Type B pancreatic cell (in vitro differentiated cells): ENCODE measurements at places on chromosomes 16 and 17.

DNA sequence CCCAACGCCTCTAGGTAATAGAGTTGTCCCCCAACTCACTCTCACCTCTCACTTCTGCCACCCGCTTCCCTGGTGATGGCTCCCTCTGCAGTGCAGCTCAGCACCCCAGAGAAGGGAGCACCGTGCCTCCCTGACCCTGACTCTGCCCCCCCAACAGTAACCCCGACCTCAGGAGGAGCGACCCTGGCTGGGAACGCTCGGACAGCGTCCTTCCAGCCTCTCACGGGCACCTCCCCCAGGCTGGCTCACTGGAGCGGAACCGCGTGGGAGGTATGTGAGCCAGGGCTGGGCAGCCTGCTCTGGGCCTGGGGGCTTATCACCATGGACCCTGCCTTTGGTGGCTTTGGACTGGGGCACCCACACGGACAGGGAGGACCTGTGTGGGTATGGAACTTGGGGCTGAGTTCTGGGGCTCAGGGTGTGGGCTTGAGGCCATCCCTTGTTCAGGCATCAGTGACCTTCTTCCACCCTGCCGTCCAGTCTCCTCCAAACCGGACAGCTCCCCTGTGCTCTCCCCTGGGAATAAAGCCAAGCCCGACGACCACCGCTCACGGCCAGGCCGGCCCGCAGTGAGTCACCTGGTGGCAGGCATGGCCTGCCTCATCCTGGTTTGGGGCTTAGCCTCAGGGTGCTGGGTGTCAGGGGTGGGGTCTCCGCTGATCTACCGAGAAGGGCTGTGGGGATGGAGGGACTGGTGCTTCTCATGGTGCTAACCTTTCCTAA is 6.7 kb upstream of the C17orf107 start:
- no peaks in the 10 kb centered on the region for H3K27me3 ChIP-seq
- no peak for DNase-seq
- H3K36me3 ChIP-seq: peaks cover 5% of the 10 kb centered on the region
- no peaks in the 10 kb centered on the region for H3K4me1 ChIP-seq
- H3K4me3 ChIP-seq: no peak overlapping the region

DNA sequence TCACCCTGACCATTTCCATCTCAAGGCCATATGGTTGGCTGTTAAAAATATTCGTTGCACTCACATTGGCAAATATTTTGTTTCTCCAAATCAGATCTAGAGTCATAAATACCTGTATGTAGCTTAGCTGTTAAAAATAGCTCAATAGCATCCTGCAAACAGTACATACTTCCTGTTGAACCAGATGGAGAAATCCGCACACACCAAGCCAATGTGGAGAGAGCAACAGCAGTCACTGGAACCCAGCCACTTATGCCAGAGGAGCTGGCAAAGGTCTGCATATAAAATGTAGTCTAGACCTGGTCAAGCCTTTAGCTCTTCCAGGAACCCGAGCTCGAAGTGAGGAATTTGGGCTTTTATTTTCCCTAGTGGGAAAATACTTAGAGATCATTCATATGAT is 146.4 kb upstream of the KCNJ16 start:
- H3K36me3 ChIP-seq: no peaks in the 10 kb centered on the region
- no peak overlapping the region for H3K27ac ChIP-seq
- no peak overlapping the region for H3K4me3 ChIP-seq
- DNase-seq: no peak
- H3K4me1 ChIP-seq: no peaks in the 10 kb centered on the region

- H3K4me1 ChIP-seq: no peaks in the 10 kb centered on the region
- no peak overlapping the region for H3K27ac ChIP-seq
- no peak for DNase-seq
These were observed 528.2 kb upstream of the RBFOX1 start for GRCh38 chr16:6804461-6804860.

DNA sequence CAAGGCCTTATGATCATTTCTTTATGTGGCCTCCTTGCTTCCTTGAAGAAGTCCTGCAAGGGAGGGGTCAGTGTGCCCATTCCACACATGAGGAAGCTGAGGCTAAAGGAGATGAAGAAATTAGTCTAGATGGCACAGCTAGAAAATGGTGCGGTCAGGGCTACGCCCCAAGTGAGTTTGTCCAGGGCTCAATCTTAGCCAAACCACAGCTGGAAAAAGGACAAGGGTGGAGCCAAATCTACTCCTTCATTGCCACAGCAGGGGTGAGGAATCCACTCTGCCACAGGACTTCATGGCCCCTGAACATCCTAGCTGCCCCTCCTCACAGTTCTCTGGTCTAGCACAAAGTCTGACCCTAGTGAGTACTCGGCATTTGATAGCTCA is 16.2 kb downstream of the BEAN1 start:
- peaks cover 55% of the 10 kb centered on the region for H3K27me3 ChIP-seq
- H3K36me3 ChIP-seq: no peaks in the 10 kb centered on the region
- H3K4me3 ChIP-seq: no peak overlapping the region

- H3K36me3 ChIP-seq: no peaks in the 10 kb centered on the region
- H3K4me3 ChIP-seq: no peak overlapping the region
- H3K27me3 ChIP-seq: peaks cover 26% of the 10 kb centered on the region
- H3K27ac ChIP-seq: peak overlapping the region; percentile 21
- peaks cover 20% of the 10 kb centered on the region for H3K4me1 ChIP-seq
- no peak for DNase-seq
These were observed 132.1 kb downstream of the LAT start for GRCh38 chr16:29116980-29117379.

DNA sequence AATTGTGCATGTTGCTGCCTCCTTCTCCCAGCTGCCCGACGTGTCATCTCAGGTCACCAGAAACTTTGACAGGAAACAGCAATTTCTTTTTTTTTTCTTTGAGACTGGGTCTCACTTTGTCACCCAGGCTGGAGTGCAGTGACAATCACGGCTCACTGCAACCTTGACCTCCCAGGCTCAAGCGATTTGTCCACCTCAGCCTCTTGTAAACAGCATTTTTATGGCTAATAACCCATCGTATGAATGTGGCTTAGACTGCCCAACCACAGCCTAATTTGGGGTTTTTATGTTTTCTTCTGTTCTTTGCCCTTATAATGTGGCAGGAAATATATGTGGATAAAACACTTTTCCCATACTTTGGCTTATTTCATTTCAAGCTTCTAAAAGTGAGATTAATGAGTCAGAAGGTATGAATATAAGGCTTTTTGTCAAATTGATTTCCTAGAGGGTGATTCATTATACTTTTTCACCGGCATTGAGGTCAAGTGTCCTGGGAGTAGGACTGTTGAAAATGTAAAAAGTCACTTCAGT is 31.0 kb upstream of the SLC5A10 start:
- H3K4me1 ChIP-seq: peaks cover 24% of the 10 kb centered on the region
- no peak overlapping the region for H3K27ac ChIP-seq
- H3K27me3 ChIP-seq: no peaks in the 10 kb centered on the region
- no peak for DNase-seq
- H3K36me3 ChIP-seq: peaks cover 40% of the 10 kb centered on the region

DNA sequence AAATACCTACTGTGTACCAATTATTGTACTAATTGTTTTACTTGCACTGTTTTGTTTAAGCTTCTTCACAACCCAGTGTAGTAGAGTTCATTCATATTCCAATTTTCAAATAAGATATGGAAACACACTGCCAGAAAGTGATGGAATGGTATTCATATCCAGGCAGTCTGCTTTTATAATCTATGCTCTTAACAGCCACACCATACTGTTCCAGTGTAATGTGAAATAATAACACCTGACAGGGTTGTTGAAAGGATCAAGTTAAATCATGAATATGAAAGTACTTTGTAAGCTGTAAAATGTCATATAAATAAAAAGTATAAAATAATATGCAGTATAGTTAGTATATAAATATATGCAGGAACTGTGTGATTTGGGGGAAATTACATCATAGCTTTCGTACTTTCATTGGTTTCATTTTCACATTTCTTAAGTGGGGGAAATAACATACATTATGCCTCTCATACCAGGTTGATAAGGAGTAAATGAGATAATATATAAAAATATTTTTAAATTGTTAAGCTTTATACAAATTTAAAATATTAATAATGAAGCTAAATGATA is 230.8 kb downstream of the TANC2 start:
- H3K27ac ChIP-seq: no peak overlapping the region
- DNase-seq: no peak
- H3K4me1 ChIP-seq: no peaks in the 10 kb centered on the region

- H3K4me3 ChIP-seq: no peak overlapping the region
- DNase-seq: no peak
- H3K36me3 ChIP-seq: no peaks in the 10 kb centered on the region
- no peak overlapping the region for H3K27ac ChIP-seq
- no peaks in the 10 kb centered on the region for H3K4me1 ChIP-seq
These were observed 17.3 kb upstream of the MYO1D start for GRCh38 chr17:32894245-32894644.

- peaks cover 21% of the 10 kb centered on the region for H3K4me1 ChIP-seq
- no peak for DNase-seq
- H3K27ac ChIP-seq: no peak overlapping the region
- peaks cover 12% of the 10 kb centered on the region for H3K27me3 ChIP-seq
- H3K36me3 ChIP-seq: no peaks in the 10 kb centered on the region
These were observed 20.1 kb downstream of the EPOP start for GRCh38 chr17:38654411-38655398.

DNA sequence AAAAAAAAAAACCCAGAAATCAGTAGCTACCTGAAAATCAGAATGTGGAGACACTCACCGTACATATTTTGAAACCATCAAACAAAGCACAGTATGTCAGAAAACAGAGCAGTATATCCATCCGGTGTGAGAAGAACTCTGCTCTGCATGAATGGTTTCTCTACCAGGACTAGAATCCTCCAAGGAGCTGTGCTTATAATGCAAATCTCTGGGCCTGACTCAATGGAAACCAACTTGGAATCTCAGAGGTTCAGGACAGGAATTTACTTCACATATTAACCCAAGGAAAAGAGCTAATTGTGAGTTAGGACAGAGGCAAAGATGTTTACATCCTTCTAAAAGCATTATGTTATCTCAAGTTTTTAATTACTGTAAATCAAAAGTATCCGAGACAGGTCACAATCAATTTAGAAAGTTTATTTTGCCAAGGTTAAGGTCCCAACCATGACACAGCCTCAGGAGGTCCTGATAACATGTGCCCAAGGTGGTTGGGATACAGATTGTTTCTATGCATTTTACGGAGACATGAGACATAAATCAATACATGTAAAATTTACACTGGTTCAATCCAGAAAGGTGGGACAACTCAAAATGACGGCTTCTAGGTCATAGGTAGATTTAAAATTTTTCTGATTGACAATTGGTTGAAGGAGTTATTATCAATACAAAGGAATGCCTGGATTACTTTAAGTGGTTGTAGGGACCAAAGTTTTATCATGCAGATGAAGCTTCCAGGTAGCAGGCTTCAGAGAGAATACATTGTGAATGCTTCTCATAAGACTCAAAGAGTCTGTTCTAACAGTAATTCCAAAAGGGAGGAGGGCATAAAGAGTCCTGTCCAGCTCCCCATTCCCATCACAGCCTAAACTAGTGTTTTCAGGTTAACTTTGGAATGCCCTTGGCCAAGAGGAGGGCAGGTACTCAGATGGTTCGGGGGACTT is 164.1 kb downstream of the CDH8 start:
- no peaks in the 10 kb centered on the region for H3K36me3 ChIP-seq
- no peaks in the 10 kb centered on the region for H3K27me3 ChIP-seq
- no peak overlapping the region for H3K27ac ChIP-seq
- H3K4me3 ChIP-seq: no peak overlapping the region
- no peak for DNase-seq

GRCh38 chr16:82625066-82625968 is 1.5 kb upstream of the CDH13 start:
- no peaks in the 10 kb centered on the region for H3K36me3 ChIP-seq
- no peak overlapping the region for H3K27ac ChIP-seq
- H3K4me3 ChIP-seq: no peak overlapping the region
- H3K4me1 ChIP-seq: peaks cover 12% of the 10 kb centered on the region
- no peak for DNase-seq

- H3K4me1 ChIP-seq: peaks cover 10% of the 10 kb centered on the region
- H3K36me3 ChIP-seq: peaks cover 6% of the 10 kb centered on the region
- no peaks in the 10 kb centered on the region for H3K27me3 ChIP-seq
- DNase-seq: no peak
These were observed 720 bp upstream of the BCKDK start for GRCh38 chr16:31107465-31107867.

- H3K4me3 ChIP-seq: no peak overlapping the region
- H3K27me3 ChIP-seq: no peaks in the 10 kb centered on the region
- peaks cover 31% of the 10 kb centered on the region for H3K4me1 ChIP-seq
- no peak for DNase-seq
These were observed 42.6 kb downstream of the CPNE2 start for GRCh38 chr16:57134982-57135381.

- no peak overlapping the region for H3K27ac ChIP-seq
- H3K4me3 ChIP-seq: no peak overlapping the region
- no peaks in the 10 kb centered on the region for H3K36me3 ChIP-seq
- DNase-seq: no peak
- peaks cover 10% of the 10 kb centered on the region for H3K4me1 ChIP-seq
These were observed 34.0 kb downstream of the ITGB3 start for GRCh38 chr17:47287639-47288038.

- H3K4me3 ChIP-seq: no peak overlapping the region
- peaks cover 50% of the 10 kb centered on the region for H3K4me1 ChIP-seq
- no peak for DNase-seq
- peaks cover 5% of the 10 kb centered on the region for H3K27me3 ChIP-seq
- no peaks in the 10 kb centered on the region for H3K36me3 ChIP-seq
These were observed 10.7 kb upstream of the MEAK7 start for GRCh38 chr16:84514874-84515835.

DNA sequence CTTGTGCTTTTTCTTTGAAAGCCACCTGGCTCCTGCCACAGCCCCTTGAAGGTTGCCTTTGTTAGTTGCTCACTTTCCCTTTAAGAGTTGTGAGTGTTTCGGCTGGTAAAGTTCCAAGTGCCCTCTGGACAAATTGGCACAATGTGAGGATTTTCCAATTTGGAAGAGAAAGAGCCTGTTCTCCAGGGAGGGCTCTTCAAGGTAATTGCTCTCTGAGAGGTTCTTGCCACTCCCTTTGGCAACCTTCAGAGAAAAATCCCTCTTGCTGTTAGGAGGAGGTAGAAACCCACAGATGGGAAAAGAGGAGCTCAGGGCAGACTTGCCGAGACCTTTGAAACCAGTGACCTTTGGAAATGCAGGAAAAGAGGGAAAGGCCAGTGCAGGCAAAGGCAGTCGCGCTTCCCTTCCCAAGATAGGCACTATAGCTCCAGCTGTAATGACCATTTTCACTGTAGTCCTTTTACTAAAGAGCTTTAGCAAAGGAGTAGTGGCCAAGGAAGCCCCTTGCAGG is 49.0 kb upstream of the AKAP1 start:
- no peak for DNase-seq
- H3K27ac ChIP-seq: no peak overlapping the region
- peaks cover 10% of the 10 kb centered on the region for H3K27me3 ChIP-seq
- no peak overlapping the region for H3K4me3 ChIP-seq
- H3K36me3 ChIP-seq: no peaks in the 10 kb centered on the region

- H3K4me1 ChIP-seq: peaks cover 17% of the 10 kb centered on the region
- no peak for DNase-seq
- peaks cover 13% of the 10 kb centered on the region for H3K36me3 ChIP-seq
- no peak overlapping the region for H3K27ac ChIP-seq
- no peaks in the 10 kb centered on the region for H3K27me3 ChIP-seq
These were observed 193.7 kb upstream of the CHMP6 start for GRCh38 chr17:80797741-80798594.
